ENCODE measurements at places on chromosomes 6 and 20.

DNA sequence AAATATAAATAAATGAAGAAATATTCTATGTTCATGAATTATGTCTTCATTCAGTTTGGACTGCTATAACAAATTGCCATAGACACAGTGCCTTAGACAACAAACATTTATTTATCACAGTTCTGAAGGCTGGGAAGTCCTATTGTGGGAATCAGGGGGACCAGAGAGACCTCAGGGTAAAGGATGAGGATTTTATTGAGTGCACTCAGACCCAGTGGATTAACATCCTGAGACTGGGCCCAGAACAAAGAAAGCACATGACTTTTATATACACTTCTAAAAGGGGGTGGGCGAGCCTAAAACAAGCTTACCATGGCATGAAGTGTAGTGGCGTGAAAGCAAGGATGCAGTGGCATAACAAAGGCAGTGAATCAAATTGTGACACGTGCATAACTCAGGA is 26.9 kb upstream of the CBLN4 start:
- DNase-seq, result no peak

- DNase-seq, result no peak
These were observed 3.4 kb upstream of the ZNFX1 start for GRCh38 chr20:49281059-49281912.

GRCh38 chr6:73388433-73388799 is 6.2 kb upstream of the DDX43 start:
- DNase-seq, result no peak

DNA sequence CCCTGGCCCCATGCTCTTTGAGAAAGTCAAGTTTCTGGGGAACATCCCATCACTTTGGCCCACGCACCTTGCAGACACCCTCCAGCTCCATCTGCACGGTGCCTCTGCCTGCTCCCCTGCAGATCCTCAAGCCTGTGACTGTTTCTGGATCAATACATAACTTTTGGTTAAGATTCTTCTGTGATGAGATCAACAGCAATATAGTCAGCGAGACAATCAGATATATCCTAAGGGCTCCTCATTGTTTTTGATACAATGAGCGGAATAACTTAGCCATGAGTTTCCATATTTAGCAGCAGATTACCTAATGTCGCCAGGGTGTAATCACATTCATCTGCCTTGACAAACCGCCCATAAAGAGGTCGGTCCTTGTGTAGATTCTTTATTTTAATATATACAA is 109.3 kb upstream of the MTHFD1L start:
- DNase-seq, result no peak

DNA sequence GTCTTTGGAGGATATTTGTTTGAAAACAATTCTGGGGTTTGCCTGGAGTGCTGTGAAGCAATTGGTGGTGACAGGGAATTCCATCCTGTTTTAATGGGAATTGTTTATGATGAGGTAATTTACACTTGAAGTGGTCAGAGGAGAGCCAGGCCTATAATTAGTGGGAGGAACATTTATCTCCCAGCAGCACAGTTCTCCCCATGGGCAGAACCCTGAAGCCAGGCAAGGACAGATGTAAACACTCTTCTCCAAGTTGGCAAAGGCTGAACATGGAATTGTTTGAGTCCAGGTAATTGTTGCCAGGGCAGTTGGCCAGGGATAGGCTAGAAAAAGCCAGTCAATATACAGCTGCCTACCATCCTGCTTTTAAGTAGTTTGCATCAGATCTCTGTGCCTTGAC is 789.7 kb downstream of the FRK start:
- no peak for DNase-seq

- no peak for DNase-seq
These were observed 634.2 kb upstream of the IMPG1 start for GRCh38 chr6:76706631-76707030.

- DNase-seq, result no peak
These were observed 23.7 kb upstream of the TRPC4AP start for GRCh38 chr20:35116258-35116657.

DNA sequence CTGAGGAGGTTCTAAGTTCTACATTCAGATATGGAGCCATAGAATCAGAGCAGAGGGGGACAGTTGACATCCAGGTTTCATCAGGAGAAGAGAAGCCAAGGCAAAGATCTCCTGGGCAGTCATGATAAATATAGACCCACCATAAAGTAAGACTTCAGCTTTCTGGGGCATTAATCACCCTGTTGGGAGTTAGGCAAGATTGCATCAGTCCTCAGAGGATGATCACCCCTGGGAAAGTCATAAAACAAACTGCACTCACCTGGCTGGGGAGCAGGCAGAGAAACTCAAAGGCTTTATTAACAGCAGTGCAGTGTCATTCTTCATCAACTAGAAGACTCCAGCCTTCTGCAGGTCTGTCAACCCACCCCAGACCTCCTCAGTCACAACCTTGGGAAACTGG is 301.3 kb upstream of the JARID2 start:
- no peak for DNase-seq

DNA sequence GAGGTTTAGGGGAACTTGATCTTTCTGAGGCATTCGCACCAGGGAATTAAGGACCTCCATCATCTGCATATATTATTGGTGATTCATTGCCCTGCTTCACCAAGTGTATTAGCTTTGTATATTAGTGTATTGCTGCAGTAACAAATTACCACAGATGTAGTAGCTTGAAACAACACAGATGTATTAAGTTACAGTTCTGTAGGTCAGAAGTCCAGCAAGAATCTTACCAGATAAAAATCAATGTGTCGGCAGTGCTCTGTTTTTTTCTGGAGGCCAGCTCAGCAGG is 65.8 kb downstream of the HMGN3 start:
- DNase-seq, result no peak

Data from stimulated activated naive CD4-positive, alpha-beta T cell treated with Interleukin-2 at 50 U/mL for 16 hours (primary cell).